Activated CD4-positive, alpha-beta T cell treated with anti-CD3 and anti-CD28 coated beads for 1 hour (primary cell): ENCODE measurements at places on chromosomes 6 and 20.
A peak's percentile ranks its signal among the peaks of the same experiment; 100 is the strongest.

DNA sequence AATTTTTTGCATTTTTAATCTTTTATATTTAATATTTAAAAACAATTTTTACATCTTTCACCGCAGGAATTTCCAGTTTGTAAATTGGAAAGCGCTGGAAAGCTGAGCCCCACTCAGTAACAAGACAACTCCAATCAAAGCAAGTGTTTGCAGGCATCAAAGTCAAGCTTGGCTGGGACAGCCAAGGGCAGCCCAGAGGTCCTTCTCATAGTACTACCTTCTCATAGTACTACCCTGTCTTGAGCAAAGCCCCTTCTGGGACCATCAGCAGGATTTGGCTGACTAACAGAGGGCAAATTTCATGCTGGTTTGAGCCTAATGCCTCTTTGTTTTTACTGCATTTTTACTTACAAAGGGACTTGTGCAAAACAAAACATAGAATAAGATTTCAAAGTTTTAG is 228.3 kb downstream of the SIM1 start:
- DNase-seq = no peak

GRCh38 chr6:13368079-13368730 is 39.9 kb upstream of the TBC1D7 start:
- no peak for DNase-seq

GRCh38 chr6:25137916-25138232 is 141.3 kb upstream of the CARMIL1 start:
- no peak for DNase-seq

DNA sequence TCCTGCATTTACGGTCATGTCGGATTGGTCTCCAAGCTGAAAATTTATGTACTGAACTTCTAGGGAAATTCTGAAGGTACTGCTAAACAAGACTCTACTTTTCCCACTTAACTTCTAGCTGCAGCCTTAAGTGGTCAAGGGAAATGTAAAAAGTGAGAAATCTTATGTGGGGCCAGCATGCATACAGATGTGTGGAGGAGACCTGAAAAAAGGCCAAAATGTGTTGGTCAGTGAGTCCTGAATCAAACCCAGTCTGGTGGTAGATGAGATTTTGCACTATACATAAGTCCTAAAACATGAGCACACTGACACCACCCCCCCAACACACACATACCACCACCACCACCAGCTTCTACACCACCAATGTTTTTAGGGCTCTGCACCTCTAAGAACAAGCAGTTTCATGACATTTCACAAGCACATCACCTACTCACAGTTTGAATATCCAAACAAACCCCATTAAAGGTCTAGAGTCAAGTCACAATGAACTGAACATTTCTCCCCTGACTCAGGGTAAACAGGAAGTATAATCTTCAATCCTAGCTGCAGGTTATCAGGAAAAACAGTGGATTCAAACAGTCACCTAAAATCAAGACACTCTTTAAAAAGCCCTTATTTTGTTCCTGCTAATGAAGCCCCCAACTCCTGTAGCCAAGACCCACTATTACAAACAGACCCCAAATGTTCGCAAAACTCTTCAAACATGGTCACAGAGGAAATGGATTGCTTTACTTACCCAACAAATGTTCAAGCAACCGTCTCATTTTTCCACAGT is 1.6 kb downstream of the ZMYND8 start:
- DNase-seq = no peak

GRCh38 chr6:89828988-89829471 is 650 bp upstream of the CASP8AP2 start:
- DNase-seq = no peak

- DNase-seq = no peak
Observed at GRCh38 chr6:6080975-6081374, 74.2 kb upstream of the NRN1 start.

- DNase-seq = no peak
Observed at GRCh38 chr6:99416892-99417767, 8.0 kb downstream of the PNISR start.

GRCh38 chr20:54290636-54291035 is 82.7 kb downstream of the PFDN4 start:
- no peak for DNase-seq

DNA sequence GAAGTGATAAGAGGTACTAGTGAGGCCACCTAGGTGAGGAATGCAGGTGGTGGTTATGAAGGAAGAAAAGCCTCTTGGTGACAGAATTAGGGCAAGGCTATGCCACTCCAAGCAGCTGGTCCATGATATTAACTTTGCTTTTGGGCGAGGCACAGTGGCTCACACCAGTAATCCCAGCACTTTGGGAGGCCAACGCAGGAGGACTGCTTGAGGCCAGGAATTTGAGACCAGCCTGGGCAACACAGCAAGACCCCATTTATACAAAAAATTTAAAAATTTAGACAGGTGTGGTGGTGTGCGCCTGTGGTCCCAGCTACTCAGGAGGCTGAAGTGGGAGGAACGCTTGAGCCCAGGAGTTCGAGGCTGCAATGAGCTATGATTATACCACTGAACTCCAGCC is 56.1 kb downstream of the SERAC1 start:
- no peak for DNase-seq

- peak; percentile 42 for DNase-seq
Observed at GRCh38 chr20:62824476-62825332, 7.9 kb downstream of the COL9A3 start.

DNA sequence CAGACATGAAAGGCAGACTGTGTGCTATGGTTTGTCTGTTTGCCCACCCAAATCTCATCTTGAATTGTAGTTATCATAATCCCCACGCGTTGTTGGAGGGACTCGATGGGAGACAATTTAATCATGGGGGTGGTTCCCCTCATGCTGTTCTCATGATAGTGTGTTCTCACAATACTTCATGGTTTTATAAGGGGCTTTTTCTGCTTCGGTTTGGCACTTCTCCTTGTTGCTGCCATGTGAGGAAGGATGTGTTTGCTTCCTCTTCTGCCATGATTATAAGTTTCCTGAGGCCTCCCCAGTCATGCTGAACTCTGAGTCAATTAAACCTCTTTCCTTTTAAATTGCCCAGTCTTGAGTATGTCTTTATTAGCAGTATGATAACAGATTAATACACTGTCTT is 47.2 kb upstream of the MICB start:
- DNase-seq = no peak

DNA sequence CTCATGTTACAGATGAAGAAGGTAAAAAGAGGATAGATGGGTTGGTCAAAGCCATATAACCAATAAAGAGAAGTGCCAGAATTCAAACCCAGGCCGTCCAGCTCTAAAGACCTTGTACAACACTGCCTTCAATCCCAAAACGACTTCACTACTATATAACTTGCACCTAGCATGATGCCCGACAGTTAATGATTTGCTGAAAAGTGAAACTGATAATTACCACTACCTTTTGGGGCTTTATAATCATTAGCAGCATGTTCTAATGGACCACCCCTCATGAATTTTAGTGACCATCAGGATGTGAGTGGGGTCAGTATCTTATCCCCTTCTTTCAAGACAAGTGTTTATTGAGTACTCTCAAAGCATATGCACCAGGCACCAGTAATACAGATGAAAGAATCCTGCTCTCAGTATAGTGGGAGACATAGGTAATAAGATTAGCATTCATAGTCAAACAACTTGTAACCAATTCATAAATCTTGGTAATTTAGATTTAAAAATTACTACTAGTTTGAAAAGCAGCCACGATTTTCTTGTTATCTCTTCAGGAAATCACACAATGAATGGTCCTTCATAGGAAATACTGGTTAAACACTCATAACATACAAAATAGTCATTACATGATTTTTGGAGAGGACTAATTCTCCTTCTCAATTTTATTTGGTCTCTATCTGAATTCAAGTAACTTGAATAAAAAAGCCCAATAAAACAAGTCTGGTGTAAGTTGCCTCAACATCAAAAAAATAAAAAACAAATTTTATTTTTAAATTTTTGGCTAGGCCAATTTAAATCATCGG is 98.0 kb downstream of the EPB41L2 start:
- DNase-seq = no peak

GRCh38 chr6:33695451-33695887 is 16.0 kb downstream of the UQCC2 start:
- no peak for DNase-seq

GRCh38 chr6:117483004-117483644 is 650 bp downstream of the DCBLD1 start:
- no peak for DNase-seq

DNA sequence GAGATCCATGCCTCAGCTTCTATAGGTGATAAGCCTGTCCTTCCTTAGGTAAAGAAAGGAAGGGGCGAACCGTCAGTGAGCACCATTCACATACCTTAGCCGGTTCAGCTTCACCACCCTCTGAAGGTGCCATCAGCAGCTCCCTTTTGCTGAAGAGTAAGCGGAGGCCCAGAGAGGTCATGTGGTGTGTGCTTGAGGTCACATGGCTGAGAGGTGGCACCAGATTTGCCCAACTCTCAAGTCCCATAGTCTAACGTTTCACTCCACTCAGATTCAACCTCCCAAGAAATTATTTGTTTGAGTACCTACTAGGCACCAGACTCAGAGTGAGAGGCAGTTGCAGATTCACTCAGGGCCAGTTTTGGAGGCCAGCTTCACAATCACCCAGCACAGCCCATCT is 18.5 kb upstream of the RSPO4 start:
- DNase-seq = no peak

DNA sequence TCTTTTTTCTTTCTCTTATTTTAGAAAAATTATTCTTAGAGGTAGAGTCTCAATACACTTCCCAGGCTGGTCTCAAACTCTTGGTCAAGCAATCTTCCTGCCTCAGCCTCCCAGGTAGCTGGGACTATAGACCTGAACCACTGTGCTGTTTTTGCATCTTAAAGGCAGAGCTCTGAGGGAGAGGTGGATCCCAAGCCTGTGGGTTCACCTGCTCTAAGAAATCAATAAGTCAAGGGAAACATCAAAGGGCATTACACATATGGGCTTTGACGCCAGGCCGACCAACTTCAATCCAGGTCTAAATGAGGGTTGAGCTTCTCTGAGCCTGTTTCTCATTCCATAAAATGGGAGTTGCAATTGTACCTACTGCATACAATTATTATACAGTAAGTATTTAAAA is 223.9 kb downstream of the LY86 start:
- no peak for DNase-seq

GRCh38 chr20:63074631-63075030 is 67.9 kb upstream of the BHLHE23 start:
- DNase-seq = no peak

GRCh38 chr6:108361312-108361932 is 66.6 kb downstream of the AFG1L start:
- DNase-seq = no peak

DNA sequence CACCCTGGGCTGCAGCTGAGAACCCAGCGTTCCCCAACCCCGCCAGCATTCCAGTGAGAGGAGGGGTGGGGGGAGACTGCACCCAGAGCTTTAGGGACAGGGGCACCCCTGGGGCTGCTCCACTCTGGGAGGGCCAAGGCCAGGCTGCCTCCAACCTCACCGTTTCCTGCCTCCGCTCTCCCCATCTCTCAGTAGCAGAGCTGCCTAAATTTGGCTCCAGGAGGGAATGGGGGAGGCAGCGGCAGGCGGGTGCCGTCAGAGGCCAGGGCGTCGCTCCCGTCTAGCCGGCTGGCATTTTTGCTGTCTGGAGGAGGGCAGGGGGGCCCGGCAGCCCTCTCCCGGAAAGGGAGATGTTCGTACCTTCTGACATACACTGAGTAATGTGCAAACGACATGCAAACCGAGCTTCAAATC is 46.6 kb downstream of the NOL4L start:
- no peak for DNase-seq

GRCh38 chr6:160881148-160881808 is 110.3 kb upstream of the MAP3K4 start:
- DNase-seq = no peak

DNA sequence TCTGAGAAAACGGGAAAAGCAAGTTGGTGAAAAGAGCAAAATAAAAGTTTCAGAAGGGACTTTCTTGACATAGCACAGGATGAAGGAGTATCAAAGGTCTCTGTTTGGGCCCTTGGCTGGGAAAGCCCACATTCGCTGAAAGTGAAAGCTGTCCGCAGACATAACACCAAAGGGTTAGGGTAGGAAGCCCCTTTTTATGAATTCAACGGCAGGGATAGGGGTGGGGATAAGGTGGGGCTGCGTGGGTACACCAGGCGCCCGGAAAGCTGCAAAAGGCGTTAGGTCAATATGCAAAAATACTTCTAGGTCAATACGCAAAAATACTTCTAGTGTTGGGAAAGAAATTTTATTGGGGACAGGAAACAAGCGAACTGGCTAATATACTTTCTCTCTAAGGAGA is 135.1 kb downstream of the OR2B2 start:
- DNase-seq = no peak

DNA sequence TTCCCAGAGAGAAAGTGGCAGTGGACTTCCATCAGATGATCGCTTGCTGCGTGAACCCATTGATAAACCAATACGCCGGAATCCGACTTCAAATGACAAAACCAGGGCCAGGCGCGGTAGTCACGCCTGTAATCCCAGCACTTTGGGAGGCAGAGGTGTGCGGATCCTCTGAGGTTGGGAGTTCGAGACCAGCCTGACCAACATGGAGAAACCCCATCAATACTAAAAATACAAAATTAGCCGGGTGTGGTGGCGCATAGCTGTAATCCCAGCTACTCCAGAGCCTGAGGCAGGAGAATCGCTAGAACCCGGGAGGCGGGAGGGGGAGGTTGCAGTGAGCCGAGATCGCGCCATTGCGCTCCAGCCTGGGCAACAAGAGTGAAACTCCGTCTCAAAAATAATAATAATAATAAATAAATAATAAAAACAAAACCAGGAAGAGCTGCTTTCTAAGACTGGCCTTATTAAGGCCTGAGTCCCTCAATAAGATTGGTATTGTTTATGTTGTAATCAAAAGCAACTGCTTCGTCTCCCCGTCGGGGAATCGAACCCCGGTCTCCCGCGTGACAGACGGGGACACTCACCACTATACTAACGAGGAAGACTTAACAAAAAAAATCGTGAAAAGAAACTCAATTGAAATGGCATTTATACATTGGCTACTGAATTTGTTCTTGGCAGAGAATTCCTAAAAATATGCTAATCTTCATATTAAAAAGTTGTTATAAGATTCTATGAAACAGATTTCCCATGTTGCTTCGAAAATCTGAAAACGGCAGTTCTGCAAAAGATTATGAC is 110.2 kb upstream of the ZNF184 start:
- no peak for DNase-seq

DNA sequence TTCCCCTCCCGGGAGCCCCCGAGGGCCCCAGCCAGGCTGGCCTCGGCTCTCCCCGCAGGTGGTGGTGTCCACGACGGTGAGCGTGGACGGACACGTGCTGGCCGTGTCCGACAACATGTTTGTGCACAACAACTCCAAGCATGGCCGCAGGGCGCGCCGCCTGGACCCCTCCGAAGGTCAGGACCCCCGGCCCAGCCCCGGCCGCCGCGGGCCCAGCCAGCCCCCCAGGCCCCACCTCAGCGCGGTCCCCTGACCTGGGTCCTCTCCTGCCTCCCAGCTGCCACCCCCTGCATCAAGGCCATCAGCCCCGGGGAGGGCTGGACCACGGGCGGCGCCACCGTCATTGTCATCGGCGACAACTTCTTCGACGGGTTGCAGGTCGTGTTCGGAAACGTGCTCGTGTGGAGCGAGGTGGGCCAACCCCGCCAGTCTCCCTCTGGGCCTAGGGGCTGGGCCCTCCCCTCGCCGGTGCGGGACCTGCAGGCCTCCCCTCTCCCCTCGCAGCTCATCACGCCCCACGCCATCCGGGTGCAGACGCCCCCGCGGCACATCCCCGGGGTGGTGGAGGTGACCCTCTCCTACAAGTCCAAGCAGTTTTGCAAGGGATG is 51.0 kb downstream of the CPXM1 start:
- no peak for DNase-seq

- DNase-seq = no peak
Observed at GRCh38 chr20:56143759-56144158, 104.8 kb upstream of the MC3R start.

- no peak for DNase-seq
Observed at GRCh38 chr6:156760377-156760776, 16.8 kb upstream of the ARID1B start.
